ENCODE measurements at places on chromosomes 13 and 19.

GRCh38 chr13:100363285-100363711, 225.3 kb downstream of the GGACT start:
- no peak for DNase-seq

DNA sequence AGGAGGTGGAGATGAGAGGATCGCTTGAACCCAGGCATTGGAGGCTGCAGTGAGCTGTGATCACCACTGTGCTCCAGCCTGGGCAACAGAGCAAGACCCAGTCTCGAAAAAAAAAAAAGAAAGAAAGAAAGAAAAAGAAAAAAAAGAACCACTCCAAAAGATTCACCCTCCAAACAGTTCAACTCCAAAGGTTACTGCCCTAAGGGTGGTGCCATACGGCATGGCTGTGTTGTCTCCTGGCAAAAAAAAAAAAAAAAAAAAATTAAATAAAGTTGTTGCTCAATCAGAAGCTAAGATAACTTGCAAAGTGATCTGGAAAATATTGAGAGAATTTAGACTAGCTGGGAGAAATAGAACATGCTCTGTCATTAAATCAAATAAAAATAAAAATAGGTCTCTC, 79.5 kb downstream of the KCTD15 start:
- DNase-seq, result no peak

DNA sequence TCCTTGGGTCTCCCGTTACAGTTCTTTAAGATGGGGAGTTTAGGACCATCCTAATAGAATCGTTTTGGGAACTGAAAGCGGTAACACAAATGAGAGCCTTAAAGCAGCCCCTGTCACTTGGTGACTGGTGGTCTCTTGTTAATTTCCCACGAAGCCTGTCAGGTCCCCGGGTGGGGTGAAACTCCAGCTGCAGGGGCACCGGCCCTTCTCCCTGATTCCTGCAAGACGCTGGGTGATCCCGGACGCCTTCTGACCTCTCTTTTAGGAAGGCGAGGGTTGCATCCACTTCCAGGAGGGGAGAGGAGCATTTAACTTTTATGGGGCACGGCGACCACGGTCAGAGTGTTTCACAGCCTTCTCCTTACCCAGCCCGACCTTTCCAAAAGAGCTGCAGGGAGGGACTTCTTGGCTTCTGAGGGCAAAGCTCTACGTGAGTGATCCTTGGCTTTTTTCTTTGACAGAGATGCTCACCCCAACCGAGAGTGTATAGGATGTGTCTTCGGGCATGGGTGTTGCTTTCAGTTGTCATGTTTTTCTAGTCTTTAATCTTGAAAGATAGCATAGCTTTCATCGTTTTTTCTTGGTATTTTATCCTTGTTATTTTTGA, 688 bp downstream of the ZNF225 start:
- DNase-seq, result no peak

- no peak for DNase-seq
Measured at GRCh38 chr19:50341091-50341564, 12.0 kb upstream of the KCNC3 start.

- no peak for DNase-seq
Measured at GRCh38 chr13:90311929-90312328, 1035.6 kb upstream of the MIR17HG start.

DNA sequence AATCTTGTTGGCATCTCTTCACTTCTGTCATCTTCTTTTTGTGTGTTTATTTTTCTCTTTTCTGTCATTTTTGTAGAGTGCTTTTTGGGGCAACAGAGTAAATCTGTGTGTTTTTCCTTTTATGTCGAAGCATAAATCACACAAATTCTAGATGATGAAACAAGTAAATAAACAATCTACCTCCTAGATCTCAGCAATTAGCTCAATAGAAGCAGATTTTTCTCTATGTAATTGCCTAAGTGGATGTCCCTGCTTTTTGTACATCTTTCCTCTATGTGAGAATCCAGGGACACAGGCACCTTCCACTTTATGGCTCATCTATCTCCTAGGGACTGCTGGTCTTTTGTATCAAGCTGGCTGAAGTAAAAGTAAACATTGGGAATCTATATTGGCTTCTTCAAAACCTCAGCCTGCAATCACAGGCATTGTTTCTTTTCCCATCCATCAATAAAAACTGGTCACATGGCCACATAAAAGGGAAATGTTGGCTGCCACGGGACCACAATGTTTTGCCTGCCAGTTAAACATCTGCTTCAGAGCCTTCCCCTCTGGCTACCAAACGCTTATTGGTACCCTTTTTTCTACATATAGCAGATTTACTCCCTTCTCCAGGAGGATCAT, 323.8 kb downstream of the LMO7 start:
- no peak for DNase-seq

GRCh38 chr13:60572855-60573254, 175.8 kb downstream of the TDRD3 start:
- DNase-seq, result no peak

GRCh38 chr13:106143392-106143791, 392.1 kb downstream of the EFNB2 start:
- DNase-seq, result no peak

- DNase-seq, result peak; percentile 60
Measured at GRCh38 chr13:23427342-23427843, 6.1 kb downstream of the SACS start.

DNA sequence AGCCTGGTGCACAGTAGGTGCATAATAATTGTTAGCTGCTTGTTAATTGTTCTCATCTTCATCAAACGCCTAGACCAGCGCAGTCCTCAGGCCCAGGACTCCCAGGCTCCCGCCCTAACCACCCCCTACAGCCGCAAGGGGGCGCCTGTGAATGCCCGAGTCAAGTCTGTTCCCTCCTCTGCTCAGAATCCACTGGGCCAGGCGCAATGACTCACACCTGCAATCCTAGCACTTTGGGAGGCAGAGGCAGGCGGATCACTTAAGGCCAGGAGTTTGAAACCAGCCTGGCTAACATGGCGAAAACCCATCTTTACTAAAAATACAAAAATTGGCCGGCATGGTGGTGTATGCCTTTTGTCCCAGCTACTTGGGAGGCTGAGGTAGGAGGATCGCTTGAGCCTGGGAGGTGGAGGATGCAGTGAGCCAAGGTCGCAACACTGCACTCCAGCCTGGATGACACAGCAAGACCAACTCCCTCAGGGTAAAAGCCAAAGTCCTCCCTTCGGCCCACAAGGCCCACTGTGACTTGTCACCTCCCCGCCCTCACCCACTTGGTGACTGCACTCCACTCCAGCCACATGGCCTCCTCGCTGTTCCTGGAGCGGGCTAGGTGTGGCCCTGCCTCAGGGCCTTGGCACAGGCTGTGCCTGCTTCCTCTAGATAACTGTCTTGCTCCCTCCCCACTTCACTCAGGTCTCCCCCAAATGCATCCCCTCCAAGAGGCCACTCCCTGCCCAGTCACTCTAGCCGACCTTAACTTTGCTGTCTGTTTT, 9.1 kb downstream of the ZNF653 start:
- peak; percentile 74 for DNase-seq

DNA sequence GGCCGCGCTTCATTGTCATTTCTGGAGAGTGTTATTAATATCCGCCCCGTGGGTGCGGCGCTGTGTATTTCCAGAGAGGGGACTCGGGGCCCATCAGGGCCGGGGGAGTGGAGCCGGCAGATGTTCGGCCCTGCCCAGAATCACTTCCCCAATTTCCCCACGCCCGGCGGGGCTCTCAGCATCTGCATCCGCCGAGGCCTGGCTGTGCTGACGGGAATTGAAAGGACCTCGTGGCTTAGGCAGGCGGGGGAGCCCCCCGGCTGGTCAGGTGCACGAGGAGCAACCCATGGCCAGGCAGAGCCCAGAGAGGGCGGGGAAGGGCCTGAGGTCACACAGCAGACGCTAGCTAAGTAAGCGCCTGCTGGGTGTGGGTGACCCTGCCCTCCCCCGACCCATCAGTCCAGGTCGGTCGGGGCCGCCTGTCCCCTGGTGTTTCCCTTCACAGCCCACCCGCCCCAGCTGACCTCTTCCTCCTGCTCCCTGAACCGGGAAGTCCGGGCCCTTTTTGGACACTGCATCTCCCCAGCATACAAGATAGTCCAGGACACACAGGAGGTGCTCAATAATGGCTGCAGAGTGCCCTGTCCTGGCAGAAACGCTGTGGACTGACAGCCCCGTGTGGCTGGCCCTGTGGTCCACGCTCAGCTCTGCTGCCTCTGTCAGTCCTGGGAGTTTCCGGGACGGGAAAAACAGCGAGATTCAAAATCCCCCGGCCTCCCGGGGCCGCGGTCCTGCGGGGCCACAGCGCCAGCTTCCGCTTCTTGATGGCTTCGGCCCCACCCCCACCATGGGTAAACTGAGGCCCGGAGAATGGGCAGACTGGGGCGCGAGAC, 22.1 kb downstream of the ARID3A start:
- DNase-seq, result peak; percentile 83

- no peak for DNase-seq
Measured at GRCh38 chr13:109761695-109762094, 24.7 kb downstream of the IRS2 start.

DNA sequence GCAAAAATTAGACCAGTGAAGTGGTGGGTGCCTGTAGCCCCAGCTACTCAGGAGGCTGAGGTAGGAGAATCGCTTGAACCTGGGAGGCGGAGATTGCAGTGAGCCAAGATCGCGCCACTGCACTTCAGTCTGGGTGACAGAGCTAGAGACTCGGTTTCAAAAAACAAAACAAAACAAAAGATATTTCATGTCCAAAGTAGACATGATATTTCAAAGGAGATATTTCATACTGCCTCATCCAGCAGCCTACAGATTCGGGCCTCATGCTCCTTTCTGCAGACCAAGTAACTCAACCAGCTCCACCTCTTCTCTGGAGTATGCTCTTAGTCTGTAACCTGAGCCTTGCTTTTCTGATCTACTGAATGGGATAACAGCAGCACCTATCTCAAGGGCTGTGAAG, 15.0 kb downstream of the ZC3H4 start:
- no peak for DNase-seq

DNA sequence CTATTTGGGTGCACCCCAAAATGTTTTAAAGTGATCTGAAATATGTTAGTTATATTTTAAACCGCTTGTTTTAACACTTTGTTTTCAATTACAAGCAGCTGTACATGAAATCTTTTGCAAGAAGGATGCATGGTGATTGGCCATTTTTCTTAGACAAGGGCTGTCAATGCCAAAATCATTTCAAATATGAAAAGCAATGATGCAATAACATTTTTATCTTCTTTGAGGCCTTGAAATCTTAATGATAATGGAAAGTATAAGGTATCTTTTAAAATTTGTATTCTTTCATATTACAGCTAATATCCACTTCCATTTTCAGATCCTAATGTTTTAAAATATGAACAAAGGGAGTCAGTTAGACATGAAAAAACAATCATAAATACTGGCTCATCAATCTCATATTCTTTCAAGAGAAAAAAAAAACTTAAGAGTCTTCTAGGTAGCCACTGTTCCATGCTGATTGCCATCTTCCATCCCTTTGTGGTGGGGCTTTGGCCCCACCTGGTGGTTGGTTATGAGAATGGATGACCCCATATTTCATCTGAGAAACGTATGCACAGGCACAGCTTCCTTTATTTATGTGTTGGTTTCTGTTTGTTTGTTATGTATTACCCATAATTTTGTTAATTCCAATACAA, 330.3 kb upstream of the MIR17HG start:
- DNase-seq, result peak; percentile 39

DNA sequence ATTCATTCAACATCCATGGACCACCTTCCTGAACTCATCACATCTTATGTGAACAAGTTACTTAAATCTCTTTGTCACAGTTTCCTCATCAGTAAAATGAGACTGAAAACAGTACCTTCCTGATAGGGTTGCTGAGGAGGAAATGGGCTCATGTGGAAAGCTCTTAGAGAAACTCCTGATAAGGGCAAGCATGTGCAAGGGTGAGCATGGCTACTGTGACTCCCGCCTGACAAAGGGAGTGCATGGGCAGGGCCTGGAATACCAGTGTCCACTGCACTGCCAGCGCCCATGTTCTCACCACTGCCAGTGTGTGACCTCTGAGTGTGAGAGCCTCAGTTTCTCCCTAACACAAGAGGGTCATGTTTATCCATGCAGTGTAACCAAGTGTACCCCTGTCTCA, 27.3 kb upstream of the IL17D start:
- DNase-seq, result no peak

DNA sequence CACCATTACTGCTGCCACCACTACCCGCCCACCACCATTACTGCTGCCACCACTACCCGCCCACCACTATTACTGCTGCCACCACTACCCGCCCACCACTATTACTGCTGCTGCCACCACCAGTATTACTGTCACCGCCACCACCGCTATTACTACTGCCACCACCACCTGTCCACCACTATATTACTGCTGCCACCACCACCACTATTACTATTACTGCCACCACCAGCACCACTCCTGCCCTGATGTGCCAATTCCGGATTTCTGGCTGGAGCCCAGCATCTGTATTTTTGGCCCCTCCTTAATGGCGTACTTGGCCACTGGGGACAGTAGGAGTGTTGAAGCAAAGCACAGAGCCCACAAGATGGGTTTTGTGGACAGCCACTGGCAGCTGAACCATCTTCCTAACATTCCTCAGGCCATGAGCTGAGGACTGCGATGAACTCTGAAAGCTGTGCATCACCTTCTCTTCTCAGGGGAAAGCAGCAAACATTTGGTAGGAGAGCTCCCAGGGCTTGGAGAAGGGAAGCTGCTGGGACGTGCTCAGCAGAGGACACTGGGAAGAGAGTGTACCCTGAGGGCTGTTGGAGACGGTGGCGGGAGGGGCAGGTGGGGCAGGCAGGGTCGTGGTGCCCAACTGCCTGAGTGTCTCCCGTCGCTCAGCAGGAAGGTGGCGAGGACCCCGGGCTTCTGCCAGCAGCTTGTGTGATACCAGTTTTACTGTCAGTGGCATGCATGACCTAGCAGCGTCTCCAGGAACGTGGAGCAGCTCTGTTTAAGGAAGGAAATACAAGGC, 23.0 kb downstream of the CUL4A start:
- DNase-seq, result peak; percentile 44

GRCh38 chr13:114089751-114090400, 42.5 kb downstream of the RASA3 start:
- no peak for DNase-seq

DNA sequence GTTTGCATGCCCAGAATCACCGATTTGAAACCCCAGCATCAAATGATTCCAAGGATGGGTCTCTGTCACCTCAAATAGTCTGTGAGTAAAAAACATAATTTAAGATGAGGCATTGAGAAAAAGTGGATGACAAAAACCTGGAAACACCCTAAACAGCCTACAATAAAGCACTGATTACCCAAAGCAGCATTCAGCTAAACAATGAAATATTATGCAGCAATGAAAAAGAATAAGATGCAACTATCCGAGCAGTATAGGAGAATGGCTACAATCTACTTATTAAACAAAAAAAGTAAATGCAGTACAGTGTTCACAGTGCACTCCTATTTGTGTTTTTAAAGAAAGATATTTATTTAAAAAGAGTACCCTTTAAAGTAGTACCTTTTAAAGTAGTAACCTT, 7.7 kb upstream of the RFX2 start:
- no peak for DNase-seq

DNA sequence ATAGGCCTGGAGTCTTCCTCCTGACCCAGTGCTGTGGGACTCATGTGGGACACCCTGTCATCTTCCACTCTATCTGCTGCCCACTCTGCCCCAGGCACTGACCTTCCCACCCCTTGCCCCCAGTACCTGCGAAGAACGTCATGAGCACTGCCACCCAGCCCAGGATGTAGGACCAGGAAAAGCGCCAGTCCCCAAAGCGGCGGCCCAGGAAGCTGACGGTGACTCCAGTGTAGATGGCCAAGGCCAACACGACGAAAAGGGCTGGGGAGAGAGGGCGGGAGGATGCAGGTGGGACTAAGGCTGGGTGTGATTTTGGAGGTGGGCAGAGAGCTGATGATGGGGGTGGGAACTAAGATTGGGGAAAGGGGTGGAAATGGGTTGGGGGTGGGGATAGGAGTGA, 7.4 kb downstream of the LIM2 start:
- DNase-seq, result no peak

- no peak for DNase-seq
Measured at GRCh38 chr19:29965492-29965891, 23.5 kb downstream of the URI1 start.
